Fibroblast of gingiva (primary cell): ENCODE measurements at places on chromosomes 7 and 10.
A peak's percentile ranks its signal among the peaks of the same experiment; 100 is the strongest.

- DNase-seq = peak; percentile 12
Observed at GRCh38 chr7:29328811-29329210, 134.2 kb downstream of the CHN2 start.

GRCh38 chr10:121578965-121579364 is 19.3 kb downstream of the FGFR2 start:
- DNase-seq = no peak

- no peak for DNase-seq
Observed at GRCh38 chr10:108521827-108522492, 1357.5 kb upstream of the SORCS1 start.

DNA sequence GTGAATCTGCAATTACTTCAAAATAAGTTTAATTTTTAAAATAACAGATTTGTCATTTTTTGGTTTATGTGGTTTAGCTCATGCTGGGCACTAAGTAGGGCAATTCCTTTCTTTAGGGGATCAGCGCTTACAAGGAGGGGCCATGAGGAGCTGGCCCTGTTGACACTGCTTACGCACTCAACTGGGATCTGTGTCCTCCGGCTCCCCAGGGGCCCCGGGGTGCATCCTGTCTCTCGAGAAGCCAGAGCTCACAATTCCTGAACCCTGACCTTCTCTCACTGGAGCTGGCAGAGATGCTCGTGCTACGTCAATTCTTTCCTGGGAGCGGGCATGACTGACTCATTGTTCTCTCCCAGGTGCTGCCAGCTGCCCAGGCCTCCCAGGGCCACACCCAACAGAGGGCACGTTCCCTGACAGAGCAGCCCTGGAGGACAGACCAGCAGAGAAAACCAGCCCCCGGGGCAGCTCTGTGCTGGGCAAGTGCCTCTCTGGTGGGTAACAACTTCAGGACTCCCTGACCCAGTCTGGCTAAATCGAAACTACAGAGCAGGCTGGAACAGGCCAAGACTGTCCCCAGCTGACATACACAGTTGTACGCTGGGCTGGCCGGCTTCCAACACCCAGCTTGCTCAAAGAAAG is 36.8 kb downstream of the CTBP2 start:
- DNase-seq = peak; percentile 93

- DNase-seq = peak; percentile 72
Observed at GRCh38 chr7:115933471-115933870, 97.1 kb downstream of the TFEC start.

GRCh38 chr7:43004082-43004481 is 71.9 kb downstream of the MRPL32 start:
- DNase-seq = no peak

GRCh38 chr7:157664871-157665633 is 328.2 kb downstream of the DNAJB6 start:
- DNase-seq = no peak

- no peak for DNase-seq
Observed at GRCh38 chr7:157429001-157429679, 92.3 kb downstream of the DNAJB6 start.

DNA sequence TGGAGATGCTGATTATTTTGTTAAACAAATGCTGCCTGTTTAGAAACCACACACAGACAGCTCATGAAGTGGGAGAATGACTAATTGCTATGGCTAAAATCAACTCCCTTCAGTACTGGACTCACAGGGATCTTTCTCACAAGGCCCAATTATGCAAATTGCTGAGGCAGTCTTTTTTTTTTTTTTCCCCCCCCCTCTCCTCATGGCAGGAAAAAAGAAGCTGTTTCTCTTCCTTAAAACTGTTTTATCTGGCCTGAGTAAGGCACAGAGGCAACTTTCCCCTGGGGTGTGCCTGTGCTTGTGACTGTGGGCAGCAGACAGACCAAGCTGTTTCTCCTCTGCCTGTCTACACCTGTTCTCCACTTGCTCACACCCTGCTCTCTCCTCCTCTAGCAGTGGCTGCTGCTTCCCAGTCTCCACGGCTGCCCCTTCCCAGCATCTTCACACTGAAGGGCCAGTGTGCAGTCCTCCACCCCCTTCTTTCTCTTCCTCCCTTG is 65.4 kb upstream of the STEAP1B start:
- no peak for DNase-seq

- peak; percentile 74 for DNase-seq
Observed at GRCh38 chr7:131015657-131015958, 281.6 kb upstream of the KLF14 start.

DNA sequence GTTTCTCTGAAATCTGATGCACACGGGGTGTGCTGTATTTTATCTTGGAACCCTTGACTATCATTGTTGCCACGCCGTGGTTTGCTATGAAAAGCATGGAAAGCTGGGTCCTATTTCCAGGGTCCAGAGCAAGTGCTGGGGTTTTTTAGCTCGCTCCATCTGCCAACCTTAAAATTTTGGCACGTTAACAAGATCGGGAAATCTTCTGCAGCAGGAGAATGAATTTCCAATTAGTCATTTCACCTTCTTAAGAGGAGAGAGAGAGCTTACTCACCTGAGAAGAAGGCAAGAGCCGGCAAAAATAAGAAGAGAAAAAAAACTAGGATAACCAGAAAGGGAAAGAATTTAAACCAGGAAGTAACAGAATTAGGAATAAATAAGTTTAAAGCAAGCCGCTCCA is 223.6 kb upstream of the CELF2 start:
- DNase-seq = no peak

DNA sequence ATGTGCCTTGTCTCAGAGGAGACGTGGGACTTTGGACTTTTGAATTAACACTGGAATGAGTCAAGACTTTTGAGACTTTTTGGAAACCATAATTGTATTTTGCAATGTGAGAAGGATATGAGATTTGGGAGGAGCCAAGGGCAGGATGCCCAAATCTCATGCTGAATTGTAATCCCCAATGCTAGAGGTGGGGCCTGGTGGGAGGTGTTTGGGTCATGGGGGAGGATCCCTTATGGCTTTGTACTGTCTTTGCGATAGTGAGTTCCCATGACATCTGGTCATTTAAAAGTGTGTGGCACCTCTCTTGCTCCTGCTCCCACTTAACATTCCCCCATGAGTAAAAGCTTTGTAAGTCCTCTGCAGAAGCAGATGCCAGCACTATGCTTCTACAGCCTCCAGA is 39.2 kb downstream of the DNAJC9 start:
- no peak for DNase-seq

GRCh38 chr10:86117051-86117450 is 249.5 kb downstream of the GRID1 start:
- no peak for DNase-seq

DNA sequence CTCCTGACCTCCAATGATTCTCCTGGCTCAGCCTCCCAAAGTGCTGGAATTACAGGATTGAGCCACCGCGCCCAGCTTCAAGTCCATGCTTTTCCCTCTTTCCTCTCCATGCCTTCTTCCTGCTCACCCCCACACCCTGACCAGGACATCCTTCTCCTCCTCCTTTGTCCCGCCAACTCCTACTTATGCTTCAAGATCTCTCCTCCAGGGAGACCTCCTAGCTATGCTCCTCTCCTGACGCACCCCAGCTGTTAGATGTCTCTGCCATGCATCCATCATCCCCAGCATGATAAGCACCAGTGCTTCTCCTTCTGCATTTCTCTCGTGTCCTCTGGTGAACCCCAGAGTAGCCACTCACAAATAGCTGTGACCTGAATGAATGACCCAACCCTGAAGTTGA is 21.1 kb downstream of the SRRM3 start:
- DNase-seq = no peak
